RWPE2 (cell line): ENCODE measurements at places on chromosomes 2 and 18.

DNA sequence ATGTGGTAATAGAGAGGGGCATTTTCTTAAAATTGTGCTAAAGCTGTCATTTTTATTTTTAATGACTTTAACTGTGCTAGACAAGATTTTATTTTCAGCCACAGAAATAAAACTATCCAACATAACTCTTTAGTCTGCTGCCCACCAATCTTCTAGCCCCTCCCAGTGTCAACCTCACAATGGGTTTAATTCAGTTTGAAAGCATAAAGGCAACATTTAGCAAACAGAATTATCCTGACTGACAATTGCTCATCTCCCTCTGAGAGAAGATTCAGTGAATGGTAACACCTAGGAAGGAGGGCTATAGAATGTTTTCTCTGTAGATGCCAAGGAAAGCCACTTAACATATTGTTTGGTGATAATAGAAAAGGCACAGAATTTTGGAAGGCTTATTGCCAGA lies 5.2 kb downstream of the ERMN start:
- no peak for DNase-seq

GRCh38 chr2:215437614-215438013 lies 1.7 kb upstream of the FN1 start:
- no peak for DNase-seq

DNA sequence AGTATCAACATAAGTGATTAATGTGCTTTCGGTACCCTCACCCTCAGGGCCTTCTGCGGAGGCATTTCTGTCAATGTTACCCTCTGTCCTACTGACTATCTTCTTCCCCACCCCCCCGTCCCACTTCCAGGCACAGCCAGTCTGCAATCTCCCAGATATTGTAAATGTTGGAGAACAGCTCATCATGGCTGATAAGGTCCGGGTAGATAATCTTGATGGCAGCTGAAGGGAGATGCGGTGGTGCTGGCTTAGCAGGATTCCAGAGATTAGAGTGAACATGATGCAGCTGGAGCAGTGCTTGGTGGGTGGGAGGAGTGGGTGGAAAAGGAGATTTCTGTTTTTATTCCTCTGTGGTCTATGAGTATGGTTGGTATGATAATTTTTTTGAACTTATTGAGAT lies 15.5 kb downstream of the GTF2A1L start:
- no peak for DNase-seq

GRCh38 chr18:45856531-45856930 lies 31.1 kb downstream of the SIGLEC15 start:
- DNase-seq = no peak

DNA sequence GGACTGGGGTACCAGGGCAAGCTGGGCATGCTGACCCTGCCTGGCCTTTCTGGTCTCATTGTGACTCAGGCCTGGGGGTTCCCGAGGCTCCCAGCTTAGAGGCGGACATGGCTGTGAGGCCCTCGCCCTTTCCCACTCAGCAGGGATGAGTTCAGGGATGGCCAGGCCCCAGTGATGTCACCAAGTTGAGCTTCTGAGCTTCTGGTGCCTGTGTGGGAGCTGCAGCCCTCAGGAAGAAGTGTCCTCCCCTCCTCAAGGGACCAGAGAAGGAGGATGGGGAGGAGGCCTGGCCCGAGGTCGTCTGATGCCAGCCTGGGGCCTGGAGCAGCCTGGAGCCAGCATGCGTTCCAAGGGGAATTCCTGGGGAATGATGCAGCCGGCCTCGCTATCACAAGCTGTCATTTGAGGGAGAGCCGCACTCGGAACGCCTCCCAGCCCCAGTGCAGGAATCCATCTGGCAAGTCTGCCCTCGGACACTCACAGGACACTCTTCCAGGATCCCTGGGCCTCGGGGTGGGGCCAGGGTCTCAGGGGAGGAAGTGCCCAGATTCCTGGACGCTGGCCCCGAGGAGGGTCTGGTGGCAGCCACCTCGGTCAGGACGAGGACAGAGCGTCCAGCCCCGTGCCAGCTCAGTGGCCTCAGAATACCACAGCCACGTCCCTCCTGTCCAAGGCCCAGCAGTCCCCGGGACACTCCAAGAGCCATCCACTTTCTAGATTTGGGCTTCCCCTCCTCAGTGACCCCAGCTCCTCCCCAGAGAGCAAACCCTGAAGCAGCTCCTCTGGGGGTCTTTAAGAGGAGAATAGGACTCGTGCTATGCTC lies 61.2 kb upstream of the GPC1 start:
- DNase-seq = no peak

- DNase-seq = no peak
Observed at GRCh38 chr18:30618567-30618966, 424.0 kb downstream of the DSC3 start.
